NCI-H748 treated with DMSO at 0.1 percent for 48 hours (cell line): ENCODE measurements at places on chromosomes 7 and 10.

DNA sequence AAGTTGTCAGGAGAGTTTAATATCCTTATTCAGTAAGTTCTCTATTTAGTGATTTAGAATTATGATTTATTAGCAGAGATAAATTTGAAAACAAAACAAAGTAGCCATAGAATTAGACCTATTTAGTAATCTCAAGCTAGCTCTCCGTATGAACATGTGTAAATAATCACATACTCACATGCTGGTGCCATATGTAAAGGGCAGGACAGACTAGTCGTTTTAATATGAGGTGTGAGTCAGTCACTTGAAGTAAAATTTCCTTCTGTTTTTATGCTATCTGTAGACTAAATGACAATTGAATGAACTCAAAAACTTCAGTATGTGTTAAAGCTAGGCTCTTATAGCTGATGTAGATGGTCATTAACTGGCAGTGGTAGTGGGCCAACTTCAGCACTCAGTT, 67.1 kb downstream of the WAC start:
- no peak for DNase-seq

DNA sequence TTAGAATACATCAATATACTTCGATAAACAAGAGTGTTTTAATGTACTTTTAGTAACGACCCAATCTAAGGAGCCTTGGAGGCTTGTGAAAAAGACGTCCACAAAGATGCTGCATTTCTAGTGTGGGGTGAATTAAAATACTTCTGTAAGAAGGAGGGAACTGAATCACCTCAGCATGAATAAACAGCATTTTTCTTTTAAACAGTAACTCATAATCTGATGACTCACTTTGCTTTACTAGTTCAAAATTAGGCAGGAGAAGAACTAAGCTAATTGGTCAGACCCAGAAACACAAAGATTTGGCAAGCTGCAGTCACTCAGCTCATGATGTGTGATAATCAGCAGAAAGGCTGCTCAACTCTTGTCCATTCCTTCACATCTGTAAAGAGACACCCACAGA, 24.2 kb downstream of the NCOA4 start:
- DNase-seq: no peak

DNA sequence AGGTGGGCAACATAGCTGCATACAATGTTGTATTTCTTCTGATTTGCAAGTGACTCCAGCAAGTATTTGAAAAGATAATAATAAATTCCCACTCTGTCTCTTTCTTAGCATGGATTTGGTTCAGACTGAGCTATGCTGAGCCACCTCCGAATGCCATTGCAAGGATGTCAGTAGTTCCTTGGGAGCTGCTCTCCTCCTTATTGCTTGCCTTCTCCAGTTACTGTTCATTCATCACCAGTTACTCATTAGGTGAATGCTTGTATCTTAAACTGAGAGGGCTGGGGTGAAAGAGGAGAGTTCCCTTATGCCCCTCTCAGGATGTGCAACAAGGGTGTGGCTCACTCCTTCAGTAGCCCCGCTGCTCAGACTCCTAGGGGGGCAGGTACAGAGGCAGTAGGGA, 78.4 kb upstream of the PRKAR2B start:
- DNase-seq: no peak

DNA sequence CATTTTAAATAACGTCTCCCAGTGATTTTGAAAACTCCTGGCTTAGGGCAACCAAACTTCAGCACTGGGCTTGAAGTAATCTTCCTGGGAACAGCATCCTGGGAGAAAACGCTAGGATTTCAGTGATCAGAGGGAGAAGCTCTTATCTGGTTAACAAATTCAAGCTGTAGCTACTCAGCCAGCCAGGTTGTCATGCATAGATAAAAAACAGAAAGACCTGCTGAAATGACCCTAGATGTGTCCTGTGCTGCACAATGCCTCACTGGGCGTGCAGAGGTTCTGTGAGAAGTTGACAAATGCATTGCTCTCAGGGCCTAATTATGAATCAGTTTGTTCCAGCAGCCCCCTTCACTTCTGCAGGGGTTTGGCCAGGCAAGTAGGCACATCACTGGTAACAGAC, 68.9 kb upstream of the CHCHD3 start:
- DNase-seq: no peak

- no peak for DNase-seq
These were observed 120.6 kb upstream of the AGK start for GRCh38 chr7:141430455-141431139.

DNA sequence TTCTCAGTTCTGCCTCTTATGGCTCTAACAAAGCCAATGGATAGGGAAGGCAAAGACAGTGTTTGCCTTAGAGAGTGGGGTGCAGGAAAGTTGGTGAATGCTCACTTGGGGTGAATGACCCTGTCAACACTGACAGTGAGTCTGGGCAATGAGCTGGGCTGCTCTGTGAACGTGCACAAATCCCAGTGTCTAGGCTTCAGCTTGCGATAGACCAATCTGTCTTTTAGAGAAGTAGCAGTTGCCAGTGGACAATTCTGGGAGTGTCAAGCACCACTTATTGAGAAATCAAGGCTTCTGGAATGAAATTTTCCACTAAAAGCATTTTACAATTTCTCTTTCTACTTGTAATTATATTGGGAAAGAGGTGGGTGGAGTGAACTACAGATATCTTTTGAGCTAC, 141.4 kb downstream of the HERPUD2 start:
- no peak for DNase-seq

GRCh38 chr10:5584895-5585516, 60.2 kb downstream of the CALML3 start:
- DNase-seq: no peak
